Suppressor macrophage (primary cell): ENCODE measurements at places on chromosomes 2 and 18.

- DNase-seq, result no peak
These were observed 1156.3 kb upstream of the CRIM1 start for GRCh38 chr2:35199298-35199697.

- DNase-seq, result no peak
These were observed 70.2 kb downstream of the AGAP1 start for GRCh38 chr2:235564066-235564465.

- no peak for DNase-seq
These were observed 568.1 kb downstream of the KCNJ3 start for GRCh38 chr2:155266583-155266982.

DNA sequence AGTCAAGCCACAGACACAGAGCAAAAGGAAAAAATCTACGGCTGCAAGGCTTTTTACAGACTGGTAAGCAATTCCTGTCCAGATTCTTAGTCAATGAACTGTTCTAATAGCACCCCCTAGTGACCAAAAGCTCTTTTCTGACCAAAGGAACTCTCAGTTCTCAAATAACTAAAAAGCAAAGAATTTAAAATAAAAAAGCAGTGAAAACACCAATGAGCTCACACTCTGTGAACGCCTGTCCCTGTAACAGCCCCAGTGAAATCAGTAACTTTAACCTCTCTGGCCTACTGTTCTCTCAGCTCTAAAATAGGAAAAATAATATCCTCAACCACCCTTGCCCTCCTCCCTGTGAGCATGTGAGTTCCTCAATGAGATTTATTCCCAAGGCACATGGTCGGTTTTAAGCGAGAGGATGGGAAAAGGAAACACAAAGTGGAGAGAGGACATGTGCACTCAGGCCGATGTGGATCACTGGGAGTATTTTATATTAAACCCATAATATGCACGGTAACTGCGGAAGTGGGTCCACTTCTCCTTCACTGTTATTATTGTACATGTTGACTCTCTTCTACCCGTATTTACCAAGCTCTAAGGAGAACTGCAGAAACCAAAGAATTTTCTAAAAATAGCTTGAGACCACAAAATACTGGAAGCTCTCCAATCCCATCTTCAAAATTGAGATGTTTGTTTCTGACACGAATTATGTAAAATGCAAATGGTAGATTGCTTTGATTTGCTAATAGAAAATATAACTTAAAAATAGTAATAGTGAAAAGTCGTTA, 128.5 kb downstream of the STK39 start:
- DNase-seq, result peak; percentile 82

DNA sequence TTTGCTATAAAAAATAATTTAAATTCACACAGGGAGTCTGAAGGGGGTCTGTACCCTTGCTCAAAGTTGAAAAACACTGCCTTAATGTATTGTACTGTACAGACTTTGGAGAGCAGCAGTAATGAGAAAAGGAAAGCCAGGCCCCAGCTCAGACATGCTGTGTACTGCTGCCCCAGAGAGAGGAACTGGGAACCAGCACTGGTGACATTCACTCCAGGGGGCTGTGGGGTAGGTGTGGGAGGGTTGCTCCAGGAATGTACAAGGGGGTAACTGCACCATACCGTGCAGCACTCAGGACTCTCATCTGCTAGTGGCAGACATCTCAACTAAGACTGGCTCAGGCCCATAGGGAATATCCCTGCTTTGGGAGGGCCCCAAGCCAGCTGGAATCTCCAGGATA, 146.0 kb upstream of the RMP24 start:
- DNase-seq, result no peak
